ENCODE measurements at places on chromosomes 5 and 9. TPM values are rescaled to one million over a fixed set of nuclear protein-coding genes. Genes with fewer than 3 reads are reported as not detected.

OR13J1 gene
- total RNA-seq: not detected

SPATA6L gene
- total RNA-seq: 0.64 TPM

WWC1 gene
- 2.2 TPM for total RNA-seq

C9orf50 gene
- total RNA-seq: not detected

SHC3 gene
- total RNA-seq: 11.7 TPM

IL11RA gene
- 8.2 TPM for total RNA-seq

GFI1B gene
- 0.32 TPM for total RNA-seq

SHISAL2B gene
- not detected for total RNA-seq

SLC23A1 gene
- not detected for total RNA-seq

ORM1 gene
- total RNA-seq: not detected

DNA sequence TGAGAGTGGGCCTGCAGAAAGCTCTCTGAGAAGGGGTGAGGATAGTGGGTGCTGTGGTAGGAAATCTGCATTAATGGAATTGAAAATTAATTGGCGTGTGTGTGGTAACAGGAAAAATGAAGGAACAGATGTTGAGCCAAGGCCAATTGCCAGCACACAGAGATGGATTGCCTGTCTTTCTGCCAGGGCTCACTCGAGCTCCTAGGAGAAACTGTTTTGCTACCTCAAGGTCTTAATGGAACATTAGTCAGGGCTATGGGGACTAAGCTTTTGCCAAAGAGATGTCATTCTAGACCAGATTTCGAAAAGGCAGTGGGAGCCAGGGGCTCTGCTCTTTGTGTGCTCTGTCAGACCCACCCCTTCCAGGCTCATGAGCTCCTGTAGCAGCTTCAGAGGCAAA, 124.0 kb upstream of the EFNA5 start:
- no peak for DNase-seq

DNA sequence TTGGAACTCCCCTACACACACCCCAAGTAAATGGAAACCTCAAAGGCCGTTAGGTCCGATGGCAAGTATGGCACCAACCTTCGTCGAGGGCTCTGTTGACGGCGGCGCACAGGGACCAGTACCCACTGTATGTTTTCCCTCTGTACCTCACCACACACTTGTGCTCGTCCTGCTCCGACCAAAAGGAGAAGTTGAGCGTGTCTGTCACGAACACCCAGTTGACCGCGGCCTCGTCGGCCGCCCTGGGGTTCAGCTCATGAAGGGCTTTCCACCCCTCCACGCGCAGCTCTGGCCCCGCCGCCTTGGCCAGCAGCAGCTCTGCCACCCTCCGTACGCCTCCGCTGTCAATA, 24.0 kb downstream of the HNRNPK start:
- DNase-seq: no peak

DNA sequence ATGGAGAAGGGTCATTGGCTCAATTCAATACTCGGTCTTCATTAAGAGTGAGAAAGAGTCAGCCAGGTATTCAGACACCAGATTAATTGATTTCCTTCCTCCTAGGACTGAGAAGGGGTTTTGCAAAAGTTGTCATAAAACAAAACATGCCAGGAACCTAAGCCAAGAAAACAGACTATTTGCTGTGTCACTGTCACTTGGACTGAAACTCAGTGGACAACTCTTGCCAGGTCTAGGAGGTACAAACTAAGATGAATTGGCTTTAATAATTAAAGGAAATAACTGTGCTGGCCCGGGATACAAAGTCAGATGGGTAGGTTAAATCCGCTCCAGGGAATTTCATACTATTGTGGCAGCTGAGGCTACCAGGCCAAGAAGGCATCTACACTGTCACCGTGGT, 71.1 kb upstream of the TBC1D9B start:
- DNase-seq: no peak

DNA sequence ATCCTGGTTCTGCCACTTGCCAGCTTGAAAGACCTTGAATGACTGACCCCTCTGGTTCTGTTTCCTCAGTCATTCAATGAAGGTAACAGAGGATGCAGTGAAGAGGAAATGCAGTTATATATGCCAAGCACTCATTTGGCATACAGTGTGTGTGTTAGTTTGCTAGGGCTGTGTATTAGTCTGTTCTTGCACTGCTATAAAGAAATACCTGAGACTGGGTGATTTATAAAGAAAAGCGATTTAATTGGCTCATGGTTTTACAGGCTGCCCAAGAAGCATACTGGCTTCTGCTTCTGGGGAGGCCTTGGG, 8.6 kb upstream of the WHRN start:
- DNase-seq: no peak

- DNase-seq: peak; percentile 74
These were observed 82.3 kb upstream of the TLE4 start for GRCh38 chr9:79489261-79490000.

DNA sequence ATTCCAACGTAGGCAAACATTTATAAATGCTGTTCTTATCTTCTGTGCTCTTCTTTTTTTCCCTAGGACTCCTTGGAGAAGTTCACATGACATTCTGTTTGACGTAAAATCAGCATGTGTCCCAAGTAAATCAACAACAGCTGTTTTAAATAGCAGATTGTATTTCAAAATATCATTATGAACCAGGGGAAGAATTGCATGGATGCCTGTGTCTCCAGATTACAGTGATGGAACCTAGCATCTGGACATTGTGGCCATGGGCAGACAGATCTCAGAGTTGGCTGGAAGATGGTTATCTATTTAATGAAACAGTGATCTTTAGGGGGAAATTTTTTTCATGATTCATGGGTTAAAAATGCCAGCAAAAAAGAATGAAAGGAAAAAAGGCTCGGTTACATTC, 222.0 kb downstream of the MAN2A1 start:
- DNase-seq: peak; percentile 92

- DNase-seq: peak; percentile 49
These were observed 2.0 kb upstream of the LMX1B start for GRCh38 chr9:126611592-126612325.

GRCh38 chr5:56340196-56340980, 107.3 kb upstream of the ANKRD55 start:
- DNase-seq: peak; percentile 39

DNA sequence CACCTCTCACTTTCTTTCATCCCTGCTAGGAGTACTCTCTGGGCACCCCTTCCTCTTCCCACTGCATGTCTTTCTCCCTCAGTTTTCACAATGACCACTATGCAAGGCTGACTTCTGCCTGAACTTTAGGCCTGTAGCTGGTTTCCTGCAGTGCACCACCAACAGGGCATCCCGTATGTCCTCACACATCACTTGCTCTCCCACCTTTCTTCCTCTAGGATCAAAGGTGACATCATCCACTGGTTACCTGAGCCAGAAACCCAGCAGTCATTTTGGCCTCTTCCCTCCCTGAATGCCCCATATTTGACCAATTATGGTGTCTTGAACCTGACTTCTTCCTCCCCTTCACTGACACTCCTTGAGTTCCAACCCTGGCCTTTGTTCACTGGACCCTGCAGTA, 8.5 kb downstream of the GAS1 start:
- DNase-seq: no peak

- DNase-seq: no peak
These were observed 30.8 kb downstream of the FOXI1 start for GRCh38 chr5:170136506-170136905.

- no peak for DNase-seq
These were observed 154.1 kb downstream of the NTRK2 start for GRCh38 chr9:84823421-84824271.

DNA sequence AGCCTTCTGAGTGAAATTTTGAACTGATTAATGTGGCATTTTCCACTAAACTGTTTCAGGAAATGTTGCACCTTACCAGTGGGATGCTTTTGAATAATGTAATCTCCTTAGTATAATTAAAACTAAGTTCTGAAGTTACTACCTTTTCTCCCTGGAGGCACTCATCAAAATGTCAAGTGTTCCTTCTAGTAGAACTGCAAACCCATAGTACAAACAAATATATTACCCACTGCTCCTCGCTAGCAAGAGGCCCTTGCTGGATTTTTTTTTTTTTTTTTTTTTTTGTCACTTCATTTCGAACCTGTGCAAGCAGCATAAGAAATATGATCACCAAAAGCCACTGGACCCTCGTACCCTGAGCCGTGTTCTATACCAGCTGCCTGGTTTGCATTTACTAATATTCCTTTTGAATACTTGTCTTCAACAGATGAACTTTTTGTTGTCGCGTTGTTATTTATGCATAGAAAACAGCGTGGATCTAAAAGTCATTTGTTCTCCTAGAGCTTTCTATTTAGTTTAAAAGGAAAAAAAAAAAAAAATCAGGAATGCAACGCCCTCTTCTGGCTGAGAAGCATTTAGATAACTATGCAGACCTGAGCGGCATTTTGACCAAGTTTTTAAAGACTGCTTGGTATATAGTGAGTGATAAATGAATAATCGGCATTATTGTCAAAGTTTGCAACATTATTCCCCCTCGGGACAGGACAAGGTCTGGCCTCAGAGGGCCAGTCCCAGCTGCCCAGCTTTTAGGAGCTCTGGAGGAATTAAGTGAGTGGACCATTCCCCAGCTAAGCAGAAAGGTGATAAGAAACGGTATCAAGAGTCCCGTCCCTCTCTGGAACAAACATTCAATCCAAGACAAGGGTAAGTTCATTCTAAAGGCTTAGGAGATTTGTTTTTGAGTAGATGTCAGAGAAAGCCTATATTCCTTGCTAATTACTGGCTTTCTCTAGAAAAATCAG, 162.5 kb upstream of the KIF2A start:
- DNase-seq: peak; percentile 41

GRCh38 chr5:95244479-95244878, 40.4 kb downstream of the MCTP1 start:
- no peak for DNase-seq

- DNase-seq: no peak
These were observed 510.1 kb upstream of the ADAMTS16 start for GRCh38 chr5:4630031-4630430.

GRCh38 chr9:8234316-8234715, 434.7 kb upstream of the DMAC1 start:
- DNase-seq: no peak

- DNase-seq: peak; percentile 62
These were observed 18.3 kb upstream of the MUSK start for GRCh38 chr9:110650261-110650660.

DNA sequence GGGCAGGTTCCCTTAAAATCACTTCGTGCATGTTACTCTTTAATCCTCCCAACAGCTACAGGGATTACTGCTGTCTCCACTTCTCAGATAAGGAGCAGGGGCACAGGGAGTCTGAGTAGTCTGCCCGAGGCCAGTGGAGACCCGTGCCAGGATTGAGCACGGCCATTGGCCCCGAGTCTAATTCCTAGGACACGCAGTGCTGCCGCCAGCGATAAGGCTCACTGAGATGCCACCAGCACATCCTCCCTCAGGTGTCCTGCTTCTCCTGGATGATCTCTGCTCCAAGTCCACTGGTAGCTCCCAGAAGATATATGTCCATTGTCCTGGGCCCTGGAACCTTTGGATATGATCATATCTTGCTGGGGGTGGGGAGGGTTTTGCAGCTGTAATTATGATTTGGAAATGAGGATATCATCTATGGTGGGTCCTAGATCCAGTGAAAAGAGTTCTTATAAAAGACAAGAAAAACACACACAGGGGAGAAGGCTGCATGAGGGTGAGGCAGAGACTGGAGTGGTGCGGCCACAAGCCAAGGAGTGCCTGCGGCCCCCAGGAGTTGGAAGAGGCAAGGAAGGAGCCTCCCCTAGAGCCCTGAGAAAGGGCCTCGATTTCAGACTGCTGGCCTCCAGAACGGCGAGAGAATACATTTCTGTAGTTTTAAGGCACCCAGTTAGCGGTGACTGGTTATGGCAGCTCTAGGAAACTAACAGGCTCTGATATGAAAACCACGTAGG, 19.4 kb upstream of the MED10 start:
- no peak for DNase-seq

DNA sequence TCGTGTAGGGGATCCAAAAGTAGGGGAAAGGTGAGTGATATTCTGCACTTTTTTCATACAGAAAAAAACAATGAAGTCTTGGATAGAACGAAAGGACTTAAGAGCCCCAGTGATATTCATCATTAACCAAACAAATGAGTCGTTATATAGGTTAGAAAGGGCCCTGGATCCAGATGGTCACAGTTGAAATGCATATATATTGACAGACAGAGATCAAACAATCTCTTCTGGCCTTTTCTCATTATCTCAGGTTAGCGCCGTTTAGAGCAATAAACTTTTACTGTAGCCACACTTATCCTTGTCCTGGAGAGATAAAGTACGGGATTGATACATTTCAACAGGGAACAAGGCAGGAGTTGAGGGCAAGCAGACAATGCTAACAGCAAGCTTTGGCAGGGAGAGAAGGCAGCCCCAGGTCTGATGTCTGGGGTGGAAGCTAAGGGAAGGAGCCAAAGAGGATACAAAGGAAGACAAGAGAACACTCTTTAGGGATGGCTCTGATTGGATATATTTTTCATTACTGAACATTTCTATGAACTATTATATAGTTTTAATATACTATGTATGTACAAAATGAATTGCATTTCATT, 77.0 kb downstream of the LIFR start:
- no peak for DNase-seq

DNA sequence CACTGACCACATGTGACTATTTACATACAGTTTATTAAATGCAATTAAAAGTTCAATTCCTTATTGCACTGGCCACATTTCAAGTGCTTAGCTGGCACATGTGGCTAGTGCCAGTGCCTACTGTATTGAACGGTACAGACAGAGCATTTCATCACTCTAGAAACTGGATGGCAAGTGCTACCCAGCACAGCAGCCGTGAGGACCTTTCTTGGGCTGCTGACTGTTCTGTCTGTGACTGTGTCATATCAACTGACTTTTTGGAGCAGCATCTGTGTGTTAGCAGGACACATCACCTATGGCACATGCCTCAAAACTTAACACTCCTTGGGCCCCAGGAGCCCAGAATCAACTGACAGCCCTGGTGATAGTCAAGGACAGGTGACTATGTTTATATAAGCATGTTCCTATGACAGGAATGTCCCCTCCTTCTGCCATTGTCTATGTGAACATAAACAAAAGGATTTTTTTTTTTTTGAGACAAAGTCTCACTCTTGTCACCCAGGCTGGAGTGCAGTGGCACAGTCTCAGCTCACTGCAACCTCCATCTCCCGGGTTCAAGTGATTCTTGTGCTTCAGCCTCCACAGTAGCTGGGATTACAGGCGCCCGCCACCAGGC, 8.9 kb downstream of the IRF1 start:
- DNase-seq: no peak

DNA sequence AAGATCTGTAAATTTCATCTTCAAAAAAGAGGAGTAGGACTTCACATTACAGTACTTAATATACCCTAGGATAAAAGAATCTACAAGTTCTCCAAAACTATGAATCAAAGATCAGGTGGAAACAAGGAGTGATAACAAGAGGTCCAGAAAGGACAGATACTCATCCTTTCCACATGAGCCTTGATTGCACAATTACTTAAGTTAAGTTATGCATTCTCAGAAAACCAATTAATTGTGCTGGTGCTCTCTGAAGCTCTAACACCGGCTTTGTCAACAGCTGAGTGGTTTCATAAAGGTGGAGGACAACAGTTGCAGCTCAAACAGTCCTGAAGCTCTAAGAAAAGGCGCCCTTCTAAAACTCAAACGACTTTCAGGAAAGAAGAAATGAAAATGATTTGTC, 251.9 kb downstream of the BNC2 start:
- peak; percentile 37 for DNase-seq

GRCh38 chr9:122100756-122101155, 7.6 kb upstream of the TTLL11 start:
- no peak for DNase-seq
